ENCODE measurements at places on chromosomes 1 and 21. TPM values are rescaled to one million over a fixed set of nuclear protein-coding genes. Genes with fewer than 3 reads are reported as not detected.
A peak's percentile ranks its signal among the peaks of the same experiment; 100 is the strongest.

- DNase-seq = no peak
Observed at GRCh38 chr1:66840929-66841328, 39.9 kb upstream of the INSL5 start.

GRCh38 chr1:208174200-208174599 is 70.0 kb downstream of the PLXNA2 start:
- no peak for DNase-seq

- DNase-seq = no peak
Observed at GRCh38 chr1:150015651-150016131, 5.2 kb upstream of the OTUD7B start.

DNA sequence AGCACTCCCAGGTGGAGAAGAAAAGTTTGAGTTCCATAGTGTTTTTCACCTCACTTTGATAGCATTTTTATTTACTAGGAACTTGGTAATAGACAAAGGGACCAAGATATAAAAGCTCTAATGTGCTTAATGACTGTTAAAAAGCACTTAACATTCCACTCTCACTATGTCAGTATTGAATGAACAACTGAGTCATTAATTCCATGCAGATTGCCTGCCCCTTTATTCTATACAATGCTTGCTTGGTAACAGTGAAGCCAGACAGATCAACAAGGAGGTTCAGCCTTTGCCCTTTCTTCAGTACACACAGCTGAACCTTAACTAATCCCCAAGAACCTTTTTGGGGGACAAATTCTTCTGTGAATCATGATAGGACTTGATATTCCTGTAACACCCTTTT is 425.5 kb downstream of the NUF2 start:
- no peak for DNase-seq

The AZIN2 gene
- total RNA-seq = 18.8 TPM

GRCh38 chr1:171210355-171210754 is 25.3 kb downstream of the FMO2 start:
- DNase-seq = no peak

The CELA3A gene
- total RNA-seq = not detected

DNA sequence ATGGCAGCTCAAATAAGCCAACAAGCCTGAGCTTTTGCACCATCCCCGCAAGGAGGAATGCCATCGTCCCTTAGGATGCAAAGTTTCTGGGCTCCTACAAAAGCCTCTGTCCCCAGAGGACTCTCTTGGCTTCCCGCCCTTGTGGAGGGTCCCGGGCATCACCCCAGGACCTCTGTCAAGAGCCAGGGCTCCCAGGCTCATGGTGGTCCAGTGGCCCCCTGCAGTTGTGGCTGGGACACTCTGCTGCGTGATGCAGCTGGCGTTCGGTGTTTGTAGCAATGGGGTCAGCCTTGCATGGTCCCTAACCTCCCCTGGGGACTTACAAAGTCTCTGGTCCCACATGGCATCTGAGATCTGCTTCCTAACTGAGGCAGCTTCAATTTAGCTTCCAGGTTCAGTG is 104.7 kb downstream of the RIPK4 start:
- no peak for DNase-seq

DNA sequence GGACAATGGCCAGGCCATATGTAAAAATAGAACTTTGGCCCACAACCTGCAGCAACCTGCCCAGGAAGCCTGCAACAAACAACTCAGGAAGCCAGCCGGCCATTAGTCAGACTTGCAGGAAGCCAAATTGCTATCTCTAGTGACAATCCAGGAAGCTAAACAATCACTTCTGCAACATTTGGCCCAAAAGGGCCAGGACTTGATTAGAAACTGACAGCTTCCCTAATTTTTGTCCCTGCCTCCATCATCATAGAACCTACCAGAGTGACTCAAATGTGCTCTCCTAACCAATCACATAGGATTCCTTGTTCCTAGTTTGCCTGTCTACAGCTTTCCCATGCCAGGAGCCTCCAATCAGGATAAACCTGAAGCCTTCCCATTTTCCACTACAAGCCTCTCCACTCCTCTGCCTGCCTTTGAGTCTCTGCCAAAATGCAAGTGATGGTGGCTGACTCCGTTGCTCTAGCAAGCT is 639.3 kb downstream of the PTPRU start:
- DNase-seq = no peak

DNA sequence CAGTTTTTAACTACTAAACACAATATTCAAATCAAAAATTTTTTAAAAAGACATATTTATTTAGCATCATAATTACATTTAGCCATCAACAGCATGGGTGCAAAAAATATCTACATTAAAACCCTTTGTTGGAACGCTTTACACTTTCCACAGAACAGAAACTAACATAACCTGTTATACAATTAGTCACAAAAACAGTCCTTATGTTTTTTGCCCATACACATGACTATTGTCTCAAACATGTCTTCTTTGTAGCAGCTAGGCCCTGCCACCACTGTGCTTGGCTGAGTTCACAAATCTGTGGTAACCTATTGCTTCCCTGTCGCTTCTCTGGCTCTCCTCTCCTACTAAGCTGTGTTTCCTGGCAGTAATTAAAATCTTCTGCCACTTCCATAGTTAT is 1350.0 kb upstream of the ADGRL2 start:
- DNase-seq = no peak

DNA sequence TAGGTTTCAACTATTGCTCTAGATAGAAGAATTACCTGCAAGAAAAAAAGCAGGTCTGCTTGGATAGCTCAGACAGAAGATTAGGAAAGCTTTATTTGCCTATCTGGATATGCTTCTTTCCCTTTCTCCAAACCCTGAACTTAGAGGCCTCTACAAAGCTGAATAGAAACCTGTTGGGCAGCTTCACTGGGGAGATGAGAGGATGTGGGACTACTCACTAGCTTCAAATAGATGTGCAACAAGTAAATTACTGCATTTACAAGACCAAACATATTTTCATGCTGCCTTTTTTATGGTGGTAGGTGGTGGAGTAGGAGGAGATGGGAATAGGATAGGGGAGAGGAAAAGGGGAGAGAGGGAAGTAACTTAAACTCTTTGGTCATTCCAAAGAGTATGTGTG is 6.4 kb downstream of the CLCA2 start:
- no peak for DNase-seq

The ESRRG gene
- total RNA-seq = not detected

- DNase-seq = no peak
Observed at GRCh38 chr1:38266197-38266520, 219.6 kb upstream of the POU3F1 start.

The LYPD8 gene
- not detected for total RNA-seq

DNA sequence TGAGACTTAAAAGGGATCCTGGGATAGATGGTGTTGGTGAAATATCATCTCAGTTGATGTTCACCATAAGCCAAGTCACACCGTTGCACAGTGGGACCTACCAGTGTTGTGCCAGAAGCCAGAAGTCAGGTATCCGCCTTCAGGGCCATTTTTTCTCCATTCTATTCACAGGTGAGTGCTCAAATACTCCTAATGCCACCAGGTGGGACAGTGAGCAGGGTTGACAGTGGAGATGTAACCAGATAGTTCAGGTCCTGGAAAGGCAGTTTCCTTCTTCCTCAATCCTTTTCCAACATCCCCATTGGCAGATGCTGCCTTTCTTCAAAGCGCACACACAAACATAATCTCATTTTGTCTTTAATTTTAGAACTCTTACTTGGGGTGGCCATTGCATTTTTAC is 11.6 kb downstream of the CD160 start:
- DNase-seq = no peak

- DNase-seq = no peak
Observed at GRCh38 chr1:162689745-162690671, 57.7 kb downstream of the DDR2 start.

The EPHB2 gene
- 8.7 TPM for total RNA-seq

- DNase-seq = no peak
Observed at GRCh38 chr1:202078241-202078640, 44.5 kb upstream of the GPR37L1 start.

DNA sequence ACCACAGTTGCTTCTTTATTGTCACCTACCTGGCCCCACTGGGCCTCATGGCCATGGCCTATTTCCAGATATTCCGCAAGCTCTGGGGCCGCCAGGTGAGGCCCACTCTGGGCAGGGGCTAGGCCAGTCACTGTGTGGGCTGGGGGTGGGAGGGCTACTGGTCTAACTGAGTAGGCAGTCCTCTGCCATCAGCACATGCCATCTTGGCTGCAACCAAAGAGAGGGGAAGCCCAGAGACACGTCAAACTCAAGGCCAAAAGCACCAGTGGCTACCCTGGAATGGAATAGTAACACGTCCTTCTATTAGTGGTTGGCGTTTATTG is 4.0 kb downstream of the HCRTR1 start:
- no peak for DNase-seq

- no peak for DNase-seq
Observed at GRCh38 chr21:25885880-25886279, 151.1 kb downstream of the GABPA start.

The SAMD13 gene
- under 0.01 TPM for total RNA-seq

GRCh38 chr1:41794031-41794430 is 124.7 kb downstream of the HIVEP3 start:
- no peak for DNase-seq

DNA sequence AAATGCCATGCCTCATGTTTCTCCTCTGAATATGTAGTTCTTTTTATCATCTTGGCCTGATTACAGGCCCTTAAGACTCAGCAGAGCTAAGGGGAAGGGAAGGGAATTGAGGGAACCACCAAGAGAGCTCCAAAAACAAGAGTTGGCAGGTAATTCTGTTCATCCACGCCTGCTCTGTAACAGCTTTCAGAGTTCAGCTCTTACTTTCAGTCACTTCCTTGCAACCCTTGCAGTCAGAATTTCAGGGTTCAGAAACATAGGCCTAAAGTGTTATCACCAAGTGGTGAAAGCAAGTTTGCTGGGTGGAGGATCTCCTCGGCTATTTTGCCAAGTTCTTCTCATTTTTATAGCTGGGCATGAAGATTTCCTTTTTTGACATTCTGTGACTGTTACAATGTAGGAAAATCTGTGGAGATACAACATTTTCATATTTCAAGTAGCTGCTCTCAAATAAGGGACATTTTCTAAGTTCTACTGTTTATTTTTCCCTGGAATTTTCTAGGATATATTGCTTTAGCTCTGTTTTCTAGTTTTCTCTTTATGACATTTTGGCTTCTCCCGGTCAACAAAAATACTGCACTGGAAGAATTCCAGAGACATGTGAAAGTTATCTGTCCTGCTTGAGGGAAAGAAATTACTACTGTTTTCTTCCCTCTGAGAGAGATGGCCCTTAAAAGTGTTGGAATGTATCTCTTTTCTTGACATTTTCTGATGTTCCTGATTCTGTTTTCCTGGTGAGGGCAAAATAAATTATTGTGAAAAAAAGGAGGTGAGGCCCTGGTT is 251.8 kb upstream of the ST6GALNAC5 start:
- DNase-seq = peak; percentile 14

GRCh38 chr1:48760857-48761256 is 15.8 kb downstream of the BEND5 start:
- no peak for DNase-seq

GRCh38 chr1:244273262-244273844 is 178.4 kb downstream of the ADSS2 start:
- DNase-seq = no peak

DNA sequence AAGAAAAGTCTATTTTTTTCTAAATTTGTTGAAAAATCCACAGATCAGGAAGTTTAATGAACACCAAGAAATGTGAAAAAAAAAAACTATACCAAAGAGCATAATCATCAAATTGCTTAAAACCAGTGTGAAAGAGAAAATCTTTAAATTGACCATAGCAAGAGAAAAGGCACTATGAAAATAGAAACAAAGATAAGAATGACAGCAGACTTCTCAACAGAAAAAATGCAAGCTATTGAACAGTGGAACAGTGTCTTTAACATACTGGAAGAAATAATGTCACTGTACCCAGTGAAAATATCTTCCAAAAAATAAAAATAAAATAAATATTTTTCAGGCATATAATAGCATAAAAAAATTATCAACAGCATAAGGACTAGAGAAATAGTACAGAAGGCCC is 243.0 kb upstream of the GJB5 start:
- no peak for DNase-seq

The CNIH3 gene
- total RNA-seq = 3.6 TPM

GRCh38 chr1:172637522-172637921 is 21.4 kb upstream of the FASLG start:
- peak; percentile 44 for DNase-seq

DNA sequence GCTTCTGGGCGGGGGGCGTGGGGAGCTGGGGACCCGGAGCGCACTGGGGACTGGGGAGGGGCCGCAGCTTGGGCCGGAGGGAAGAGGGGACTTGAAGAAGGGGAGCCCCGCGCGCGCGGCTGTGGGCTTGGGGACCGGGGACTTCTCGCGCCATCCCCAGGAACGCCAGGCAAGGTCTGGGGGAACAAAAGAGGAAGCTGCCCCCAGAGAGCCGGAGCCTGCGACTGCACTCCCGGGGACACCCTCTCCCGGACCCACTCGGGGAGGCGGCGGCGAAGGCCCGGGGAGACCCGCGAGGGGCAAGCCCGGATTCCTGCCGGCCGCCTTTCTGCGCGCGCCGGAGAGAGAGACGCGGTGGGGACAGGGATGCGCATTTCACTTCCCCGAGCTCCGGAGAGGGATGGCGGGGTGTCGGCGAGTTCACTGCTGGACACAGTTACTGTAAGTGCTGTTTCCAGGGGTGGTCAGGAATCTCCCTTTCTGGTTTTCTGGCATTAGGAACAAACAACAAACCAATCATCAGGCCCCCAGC is 732 bp downstream of the ABCG1 start:
- peak; percentile 79 for DNase-seq

DNA sequence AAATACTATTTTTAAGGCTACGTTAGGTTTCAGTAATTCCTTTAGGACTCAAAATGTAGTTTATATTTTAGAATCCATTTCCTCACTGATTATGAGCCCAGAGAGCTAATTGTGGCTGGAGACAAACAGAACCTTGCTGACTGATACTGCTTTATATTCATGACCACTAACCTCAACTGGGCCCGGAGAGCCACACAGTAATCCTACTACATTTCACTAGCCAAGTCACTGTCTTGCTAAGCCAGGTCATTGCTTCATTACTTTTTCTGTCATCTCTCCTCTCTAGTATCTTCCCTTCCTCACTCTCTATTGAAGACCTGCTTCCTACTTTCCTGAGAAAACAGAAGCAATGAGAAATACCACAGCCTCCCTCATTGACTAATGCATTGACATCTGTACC is 24.7 kb downstream of the IL23R start:
- DNase-seq = no peak

DNA sequence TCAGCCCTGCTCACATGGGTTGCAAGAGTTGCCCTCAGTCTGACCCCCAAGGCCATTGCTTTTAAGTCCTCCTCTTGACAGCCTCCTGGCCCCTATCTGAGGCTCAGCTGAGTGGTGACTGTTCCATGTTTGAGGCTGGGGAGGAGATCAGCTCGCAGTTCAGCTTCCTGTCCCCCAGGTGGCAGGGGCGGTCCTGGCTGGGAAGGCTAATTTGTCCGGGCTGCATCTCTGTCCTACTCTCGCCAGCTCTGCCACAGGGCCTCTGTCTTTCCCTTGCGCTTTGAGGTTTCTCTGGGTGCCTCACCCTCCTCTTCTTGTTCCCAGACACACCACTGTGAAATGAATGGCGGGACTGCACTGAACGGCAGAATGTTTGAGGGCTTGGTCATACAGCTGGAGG is 157.3 kb downstream of the KCNJ6 start:
- peak; percentile 92 for DNase-seq

DNA sequence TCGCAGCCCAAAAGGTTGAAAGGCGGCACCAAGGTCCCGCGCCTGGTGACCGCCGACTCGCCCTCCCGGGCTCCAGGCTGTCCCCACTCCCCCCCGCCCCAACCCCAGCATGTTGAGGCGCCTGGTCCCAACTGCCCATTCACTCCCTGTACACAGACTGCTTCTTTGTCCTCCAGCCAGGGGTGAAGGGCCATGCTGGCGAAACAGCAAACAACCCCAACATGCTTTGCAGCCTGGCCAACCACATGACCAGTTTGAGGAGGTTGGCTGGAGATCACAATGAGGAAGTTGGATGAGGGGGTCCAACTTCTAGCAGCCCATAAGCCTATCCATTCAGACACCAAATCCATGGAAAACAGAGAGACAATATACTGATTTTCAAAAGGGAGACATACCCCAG is 13.5 kb downstream of the PDE9A start:
- DNase-seq = no peak

Data from osteoblast (primary cell).